OCI-LY7 (cell line): ENCODE measurements at places on chromosomes 1 and 21. TPM values are rescaled to one million over a fixed set of nuclear protein-coding genes. Genes with fewer than 3 reads are reported as not detected.

DNA sequence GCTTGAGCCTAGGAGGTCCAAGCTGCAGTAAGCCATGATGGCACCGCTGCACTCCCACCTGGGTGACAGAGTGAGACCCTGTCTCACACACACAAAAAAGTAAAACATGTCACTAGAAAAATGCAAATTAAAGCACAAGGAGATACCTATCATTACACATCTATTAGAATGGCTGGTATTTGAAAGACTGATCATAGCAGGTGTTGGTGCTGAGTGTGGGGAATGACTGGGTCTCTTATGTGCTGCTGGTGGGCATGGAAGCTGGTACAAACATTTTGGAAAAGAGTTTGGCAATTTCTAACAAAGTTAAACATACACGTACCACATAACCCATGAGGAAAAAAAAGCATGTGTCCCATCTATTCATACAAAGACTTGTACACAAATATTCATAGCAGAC, 142.1 kb upstream of the ZBTB40 start:
- DNase-seq: no peak

- DNase-seq: no peak
These were observed 140.3 kb downstream of the ZC3H11B start for GRCh38 chr1:219472596-219472995.

- no peak for DNase-seq
These were observed 14.2 kb downstream of the ATPAF1 start for GRCh38 chr1:46654012-46654411.

DNA sequence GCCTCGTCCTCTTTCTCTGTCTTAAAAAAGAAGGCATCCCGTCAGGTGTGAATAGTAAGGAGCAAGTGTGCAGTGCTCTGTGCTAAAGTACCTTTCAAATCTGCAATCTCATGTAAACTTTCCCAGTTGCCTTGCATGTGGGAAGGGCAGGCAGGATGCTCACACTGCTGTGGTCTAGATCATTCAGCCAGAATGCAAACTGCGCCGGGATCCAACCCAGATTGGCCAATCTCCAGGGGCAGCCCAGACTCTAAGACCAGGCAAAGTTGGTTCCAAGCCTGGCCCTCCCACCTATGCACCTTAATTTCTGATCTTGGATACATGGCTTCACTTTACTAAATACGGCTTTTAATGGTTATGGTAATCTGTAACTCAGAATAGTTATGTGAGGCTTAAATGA, 3.2 kb upstream of the MAP1LC3C start:
- no peak for DNase-seq

DNA sequence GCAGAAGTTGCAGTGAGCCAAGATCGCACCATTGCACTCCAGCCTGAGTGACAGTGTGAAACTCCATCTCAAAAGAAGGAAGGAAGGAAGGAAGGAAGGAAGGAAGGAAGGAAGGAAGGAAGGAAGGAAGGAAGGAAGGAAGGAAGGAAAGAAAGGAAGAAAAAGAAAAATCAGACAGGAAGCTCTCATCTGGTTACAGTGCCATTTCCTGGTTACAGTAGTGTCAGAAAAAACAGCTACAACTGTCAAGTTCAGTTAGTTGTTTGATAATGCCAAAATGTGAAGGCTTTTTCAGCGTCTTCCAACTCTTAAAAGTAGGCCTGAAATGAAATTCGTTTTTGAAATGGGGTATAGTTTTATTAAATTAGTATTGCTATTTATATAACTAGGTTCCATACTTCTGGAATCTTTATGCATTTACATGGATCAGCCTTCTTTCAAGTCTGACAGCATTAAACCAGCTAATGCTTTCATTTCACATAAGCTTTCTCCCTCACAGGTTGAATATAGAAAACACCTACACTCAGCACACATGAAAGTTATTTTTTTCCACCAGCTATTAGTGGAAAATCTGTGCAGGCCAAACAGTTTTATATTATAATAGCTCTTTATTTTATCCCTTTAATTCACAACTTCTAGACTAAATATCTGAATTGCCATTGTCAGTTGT, 21.2 kb downstream of the PTPN22 start:
- no peak for DNase-seq

GRCh38 chr1:233614743-233615521, 1.0 kb downstream of the KCNK1 start:
- DNase-seq: no peak

DNA sequence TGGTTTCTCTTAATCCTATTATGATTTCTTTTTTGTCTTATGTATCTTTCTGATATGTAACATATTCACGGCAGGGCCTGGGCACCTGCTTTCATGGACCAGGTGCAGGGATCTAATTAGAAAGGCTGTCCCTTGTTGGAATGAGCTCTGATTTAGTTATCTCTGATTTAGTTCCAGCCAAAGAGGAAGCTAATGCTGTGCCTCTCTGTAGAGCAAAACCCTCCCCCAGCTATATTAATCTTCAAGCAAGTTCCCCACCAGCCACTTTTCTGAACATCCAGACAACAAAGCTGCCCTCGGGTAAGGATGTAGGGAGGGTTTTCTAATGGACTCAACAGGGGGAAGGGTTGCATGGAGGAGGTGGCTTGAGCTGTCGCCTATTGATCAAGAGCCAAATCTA, 6.1 kb downstream of the TSACC start:
- DNase-seq: no peak

GRCh38 chr1:230970432-230970831, 8.2 kb downstream of the TTC13 start:
- no peak for DNase-seq

DNA sequence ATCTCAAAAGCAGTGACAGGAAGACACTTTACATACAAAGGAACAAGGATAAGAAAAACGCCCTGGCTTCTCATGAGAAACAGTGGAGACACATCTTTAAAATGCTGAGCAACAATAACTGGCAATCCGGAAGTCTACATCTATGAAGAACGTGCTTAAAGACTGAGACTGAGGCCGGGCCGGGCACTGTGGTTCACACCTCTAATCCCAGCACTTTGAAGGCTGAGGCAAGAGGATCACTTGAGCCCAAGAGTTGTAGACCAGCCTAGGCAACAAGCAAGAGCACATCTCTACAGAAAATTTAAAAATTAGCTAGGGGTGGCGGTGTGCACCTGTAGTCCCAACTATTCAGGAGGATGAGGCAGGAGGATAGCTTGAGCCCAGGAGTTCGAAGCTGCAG, 2.1 kb upstream of the KRTAP12-1 start:
- DNase-seq: no peak

DNA sequence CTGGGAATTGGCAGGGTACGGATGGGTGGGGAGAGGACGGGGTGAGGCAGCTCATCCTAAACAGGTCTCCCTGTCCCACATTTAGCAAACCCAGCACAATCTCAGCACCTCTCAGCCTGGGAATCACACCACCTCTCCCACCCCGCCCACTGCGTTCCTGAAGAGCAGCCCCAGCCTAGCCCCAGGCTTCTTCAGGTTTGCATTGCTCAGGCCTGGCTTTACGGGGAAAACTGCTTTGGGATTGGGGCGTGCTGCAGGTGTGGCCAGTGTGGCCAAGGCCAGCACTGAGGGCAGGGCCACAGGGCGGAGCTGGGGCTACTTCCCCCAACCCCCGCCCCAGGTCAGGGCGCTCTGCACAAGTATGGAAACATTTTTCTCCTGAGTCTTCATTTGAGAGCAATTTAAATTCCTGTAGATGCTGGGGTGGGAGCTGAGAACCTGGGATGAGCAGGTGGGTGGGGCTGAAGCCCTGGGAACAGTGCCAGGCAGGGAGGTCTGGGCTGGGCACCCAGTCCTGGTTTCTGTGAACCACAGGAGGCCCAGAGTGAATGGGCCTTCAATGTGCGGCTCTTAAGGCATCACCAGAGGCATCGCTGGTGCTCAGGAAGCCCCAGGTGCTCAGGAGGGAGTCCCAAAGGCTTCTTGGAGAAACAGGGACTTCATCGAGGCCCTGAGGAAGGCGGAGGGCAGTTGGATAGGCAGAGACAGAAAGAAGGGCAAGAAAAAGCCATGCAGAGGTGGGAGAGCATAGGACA, 24.1 kb downstream of the TNNT2 start:
- no peak for DNase-seq

GRCh38 chr1:85660541-85660940, 47.7 kb downstream of the ZNHIT6 start:
- DNase-seq: no peak

DNA sequence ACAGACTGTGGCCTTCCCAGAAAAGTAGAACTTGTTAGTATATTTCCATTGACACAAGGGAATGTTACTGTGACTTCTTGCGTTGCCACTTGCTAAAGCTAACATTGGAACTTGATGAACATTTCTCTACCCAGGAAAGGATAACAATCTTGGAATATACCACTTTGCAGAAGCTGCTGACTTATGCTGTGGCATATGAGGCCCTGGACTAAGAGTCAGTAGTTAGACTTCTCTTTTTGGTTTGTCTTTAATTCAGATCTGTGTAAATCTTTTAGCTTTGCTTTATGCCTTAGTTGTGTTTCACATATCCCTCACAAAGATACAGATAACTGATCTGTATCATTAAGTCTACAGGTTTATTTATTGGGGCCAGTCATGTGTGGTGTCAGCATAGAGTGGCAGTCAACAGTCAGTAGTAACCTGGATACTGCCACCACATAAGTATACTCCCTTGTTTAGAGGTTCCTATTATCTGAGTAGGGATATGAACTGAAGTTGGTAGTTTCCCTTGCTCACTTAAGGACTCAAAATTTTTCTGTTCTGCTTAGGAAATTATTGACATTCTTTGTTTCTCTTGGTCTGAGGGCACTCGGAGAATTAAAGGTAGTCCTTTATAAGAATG, 14.7 kb downstream of the RNF2 start:
- DNase-seq: no peak

DNA sequence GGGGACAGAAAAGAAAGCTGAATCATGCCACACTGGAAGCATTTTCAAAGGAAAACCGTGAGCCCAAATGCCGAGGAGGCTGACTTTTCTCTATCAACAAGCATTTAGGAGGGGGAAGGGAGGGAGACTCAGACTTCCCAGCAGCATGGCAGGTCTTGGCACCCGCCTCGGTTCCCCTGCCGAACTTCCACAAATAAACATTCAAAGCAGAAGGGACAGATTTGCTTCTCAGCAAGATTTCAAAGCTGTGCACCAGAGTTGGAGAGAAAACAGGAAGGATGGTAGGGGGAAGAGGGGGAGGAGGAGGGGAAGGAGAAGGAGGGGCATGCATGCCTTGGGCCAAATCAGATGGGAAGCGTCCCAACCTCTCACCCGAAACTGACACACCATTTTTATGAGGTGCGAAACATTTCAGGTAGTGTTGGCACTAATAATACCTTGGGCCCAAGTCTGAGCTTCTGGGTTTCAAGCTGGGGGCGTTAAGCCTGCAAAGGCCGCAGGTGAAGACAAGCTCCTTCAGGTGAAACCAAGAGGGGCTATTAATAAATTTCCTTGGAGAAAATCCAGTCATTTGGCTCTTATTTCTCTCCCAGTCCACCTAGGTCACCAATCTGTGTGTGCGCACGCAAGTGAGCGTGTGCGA, 26.4 kb downstream of the ABCA4 start:
- DNase-seq: no peak

DNA sequence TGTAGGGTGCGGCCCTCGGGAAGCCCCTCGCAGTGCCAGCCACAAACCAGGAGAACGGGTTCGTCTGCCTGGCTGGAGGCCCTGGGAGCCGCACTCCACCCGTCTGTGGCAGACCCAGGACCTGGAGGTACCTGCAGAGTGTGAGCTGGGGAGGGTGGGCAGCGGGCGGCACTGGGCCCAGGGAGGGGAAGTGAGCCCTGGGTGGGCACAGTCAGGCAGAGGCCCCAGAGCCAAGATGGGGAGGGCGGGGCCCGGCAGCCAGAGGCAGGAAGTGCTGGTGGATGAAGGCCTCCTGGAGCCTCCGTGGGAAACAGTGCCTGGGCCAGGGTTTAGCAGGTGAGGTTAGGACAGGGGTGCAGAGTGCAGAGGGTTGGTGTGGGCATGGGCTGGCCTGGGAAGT, 4.0 kb upstream of the PEX10 start:
- peak; percentile 47 for DNase-seq

- no peak for DNase-seq
These were observed 3.6 kb upstream of the NAV1 start for GRCh38 chr1:201535046-201535918.

GRCh38 chr1:217892750-217893149, 261.6 kb downstream of the SPATA17 start:
- no peak for DNase-seq

GRCh38 chr1:176932114-176933104, 232.1 kb downstream of the ASTN1 start:
- no peak for DNase-seq

DNA sequence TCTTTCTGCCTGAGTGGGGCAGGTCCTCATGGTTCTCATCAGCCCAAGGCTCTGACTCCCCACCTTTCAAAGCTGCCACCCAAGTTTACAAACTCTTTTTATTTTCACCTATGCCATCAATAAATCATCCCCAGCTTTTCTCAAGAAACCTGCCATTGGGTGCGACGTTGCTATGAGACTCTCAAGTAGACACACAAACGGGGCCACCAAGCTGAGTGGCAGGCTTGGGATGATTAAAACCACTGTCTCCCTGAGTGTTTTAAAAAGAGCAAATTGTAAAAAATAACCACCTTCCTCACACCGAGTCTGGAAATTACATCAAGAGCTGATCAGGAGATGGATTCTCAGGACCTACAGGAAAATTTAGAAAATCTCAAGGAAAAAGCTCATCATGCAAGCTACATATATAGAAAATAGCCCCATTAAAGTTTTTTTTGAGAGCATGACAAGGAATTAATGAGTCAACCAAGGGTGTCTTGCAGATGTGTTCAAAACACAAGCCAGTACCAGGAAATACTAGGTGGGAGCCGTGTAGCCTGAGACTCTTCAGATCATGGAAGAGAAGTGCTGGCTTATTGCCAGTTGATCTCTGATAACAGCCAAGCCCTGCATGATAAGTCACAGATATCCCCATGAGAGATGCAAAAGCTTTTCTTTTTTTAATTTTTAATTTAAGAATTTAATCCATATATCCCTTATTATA, 158.4 kb upstream of the BACE2 start:
- no peak for DNase-seq

DNA sequence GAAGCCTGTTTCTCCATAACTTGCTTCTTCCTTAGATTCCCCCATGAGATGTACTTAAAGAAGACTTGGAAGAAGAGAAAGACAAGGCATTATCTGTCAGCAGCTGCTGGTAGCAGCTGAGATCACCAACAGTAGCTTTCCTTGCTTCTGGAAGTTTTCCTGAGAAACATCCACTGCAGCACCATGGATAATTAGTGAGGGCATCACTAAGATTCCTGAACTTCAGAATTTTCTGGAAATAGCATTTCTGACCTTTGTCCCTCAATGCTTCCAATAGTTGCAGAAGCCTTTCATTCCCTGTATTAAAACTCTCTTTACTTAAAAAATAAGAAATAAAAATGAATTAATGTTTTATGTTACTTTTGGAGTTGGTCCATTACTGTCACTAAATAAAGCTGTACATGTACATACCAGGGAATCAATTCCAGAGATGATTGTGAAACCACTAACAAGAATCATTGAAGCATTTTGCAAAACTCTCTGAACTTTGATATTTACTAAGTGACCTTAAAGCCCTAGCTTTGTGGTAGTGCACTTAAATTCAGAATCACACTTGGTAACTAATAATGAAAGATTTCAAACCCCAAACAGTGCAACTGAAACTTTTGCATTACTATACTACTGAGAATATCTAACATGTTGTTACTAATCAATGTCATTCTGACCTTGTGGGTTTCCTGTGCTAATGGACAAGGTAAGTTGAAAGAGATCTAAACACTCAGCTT, at the start of gene CFHR4:
Gene CFHR4 (plus strand): TSS at position 538 of the 725 bp plus-strand sequence. CDS start 99 bp downstream, at position 637.
- no peak for DNase-seq

- DNase-seq: no peak
These were observed 3.3 kb upstream of the MEF2D start for GRCh38 chr1:156503698-156504437.

- DNase-seq: no peak
These were observed 347.4 kb downstream of the PTPRU start for GRCh38 chr1:29583727-29584126.

Gene FYB2
- total RNA-seq: not detected in 2 replicates

Gene DNASE2B
- not detected in 2 replicates for total RNA-seq

Gene BRDT
- total RNA-seq: not detected in 2 replicates

Gene SGIP1
- not detected in 2 replicates for total RNA-seq

Gene VTCN1
- not detected in 2 replicates for total RNA-seq
